Fibroblast of skin of scalp (primary cell): ENCODE measurements at places on chromosomes 13 and 19.
A peak's percentile ranks its signal among the peaks of the same experiment; 100 is the strongest.

- DNase-seq: no peak
Measured at GRCh38 chr19:52659013-52659412, 20.9 kb upstream of the ZNF83 start.

- peak; percentile 27 for DNase-seq
Measured at GRCh38 chr13:109331898-109332297, 454.5 kb downstream of the IRS2 start.

DNA sequence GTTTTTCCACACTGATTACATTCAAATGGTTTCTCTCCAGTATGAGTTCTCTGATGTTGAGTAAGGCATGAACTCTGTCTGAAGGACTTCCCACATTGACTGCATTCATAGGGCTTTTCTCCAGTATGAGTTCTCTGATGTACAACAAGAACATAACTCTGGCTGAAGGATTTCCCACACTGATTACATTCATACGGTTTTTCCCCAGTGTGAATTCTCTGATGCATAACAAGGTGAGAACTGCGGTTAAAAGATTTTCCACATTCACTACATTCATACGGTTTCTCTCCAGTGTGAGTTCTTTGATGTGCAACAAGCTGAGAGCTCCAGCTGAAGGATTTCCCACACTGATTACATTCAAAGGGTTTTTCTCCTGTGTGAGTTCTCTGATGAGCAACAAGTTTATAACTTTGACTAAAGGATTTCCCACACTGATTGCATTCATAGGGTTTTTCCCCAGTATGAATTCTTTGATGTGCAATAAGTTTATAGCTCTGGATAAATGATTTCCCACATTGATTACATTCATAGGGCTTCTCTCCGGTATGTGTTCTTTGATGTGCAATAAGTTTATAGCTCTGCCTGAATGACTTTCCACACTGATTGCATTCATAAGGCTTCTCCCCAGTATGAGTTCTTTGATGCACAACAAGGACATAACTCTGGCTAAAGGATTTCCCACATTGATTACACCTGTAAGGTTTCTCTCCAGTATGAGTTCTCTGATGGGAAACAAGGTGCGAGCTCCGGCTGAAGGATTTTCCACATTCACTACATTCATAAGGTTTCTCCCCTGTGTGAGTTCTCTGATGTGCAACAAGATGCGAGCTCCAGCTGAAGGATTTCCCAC, 23.5 kb downstream of the ZNF180 start:
- peak; percentile 9 for DNase-seq

GRCh38 chr19:18321734-18322102, 1.2 kb downstream of the LSM4 start:
- DNase-seq: no peak

DNA sequence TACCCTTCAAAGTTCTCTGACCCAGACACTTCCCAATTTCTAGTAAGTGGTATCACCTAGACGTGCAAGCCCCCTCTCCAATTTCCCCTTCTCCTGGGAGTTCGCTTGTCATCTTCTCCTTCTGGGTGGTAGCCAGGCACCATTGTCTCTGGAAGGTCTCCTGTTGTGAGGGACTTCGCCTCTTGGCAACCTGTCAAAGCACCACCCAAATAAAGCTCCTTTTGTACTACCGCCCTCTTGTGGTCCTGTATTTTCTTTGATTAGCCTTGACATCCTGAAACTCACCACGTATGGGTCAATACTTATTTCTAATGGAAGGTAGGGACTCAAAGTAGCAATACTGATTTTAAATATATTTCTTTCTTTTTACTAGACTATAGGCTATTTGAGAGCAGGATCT, 8.2 kb downstream of the GPC5 start:
- peak; percentile 49 for DNase-seq

DNA sequence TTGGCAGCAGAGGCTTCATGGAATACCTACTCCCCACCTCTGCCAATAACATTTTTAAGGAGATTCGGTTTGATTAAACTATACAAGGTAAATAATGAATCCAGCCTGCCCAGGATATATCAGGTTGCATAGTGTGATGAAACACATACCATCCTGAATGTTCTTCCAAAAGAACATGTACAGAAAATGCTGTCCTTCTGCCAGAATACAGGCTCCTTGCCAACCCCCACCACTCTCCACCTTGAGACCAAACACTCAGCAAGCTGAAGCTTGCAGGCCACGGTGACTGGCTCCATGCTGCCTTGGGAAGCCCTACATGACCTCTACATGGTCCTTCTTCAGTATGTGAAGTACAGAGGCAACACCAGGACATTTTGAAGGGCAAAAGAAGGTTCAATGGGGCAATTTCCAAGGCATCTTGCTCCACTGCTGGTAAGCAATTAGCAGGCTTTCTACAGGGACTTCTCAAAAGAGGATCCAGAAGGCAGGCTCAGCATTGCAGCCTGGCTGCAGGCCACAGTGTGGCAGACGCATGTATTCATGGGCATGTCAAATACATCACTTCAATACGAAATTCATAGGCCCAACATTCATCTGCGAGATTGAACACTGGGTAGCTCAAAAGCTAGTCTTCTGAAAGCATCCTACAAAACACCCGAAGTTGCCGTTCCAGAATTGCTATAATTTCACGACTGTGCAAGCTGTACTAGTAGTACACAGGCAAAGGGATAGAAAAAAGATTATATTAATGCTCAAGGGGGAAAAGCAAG, 62.4 kb upstream of the SERP2 start:
- DNase-seq: no peak

GRCh38 chr13:30711375-30711774, 24.0 kb upstream of the ALOX5AP start:
- DNase-seq: peak; percentile 18

DNA sequence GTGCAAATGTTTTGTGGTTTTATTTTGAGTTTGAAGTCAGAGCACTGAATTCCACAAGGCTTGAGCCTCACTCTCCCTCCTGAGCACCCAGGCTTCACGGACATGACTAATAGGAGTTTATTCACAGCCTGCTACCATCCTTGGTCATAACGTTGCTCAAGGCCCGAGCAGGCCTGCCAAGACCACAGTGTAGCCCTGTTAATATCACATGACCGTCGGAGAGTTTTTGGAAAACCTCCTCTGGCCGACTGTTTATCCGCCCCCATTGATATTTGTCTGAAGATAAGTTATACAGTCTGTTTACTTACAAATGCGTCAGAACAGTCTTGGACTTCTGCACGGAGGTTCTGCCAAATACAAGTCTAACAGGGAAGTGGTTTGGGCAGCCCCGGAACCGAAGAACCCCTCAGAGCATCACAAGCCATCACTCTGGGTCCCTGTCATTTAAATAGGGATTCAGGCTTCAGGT, 89.9 kb downstream of the COL4A2 start:
- peak; percentile 99 for DNase-seq

DNA sequence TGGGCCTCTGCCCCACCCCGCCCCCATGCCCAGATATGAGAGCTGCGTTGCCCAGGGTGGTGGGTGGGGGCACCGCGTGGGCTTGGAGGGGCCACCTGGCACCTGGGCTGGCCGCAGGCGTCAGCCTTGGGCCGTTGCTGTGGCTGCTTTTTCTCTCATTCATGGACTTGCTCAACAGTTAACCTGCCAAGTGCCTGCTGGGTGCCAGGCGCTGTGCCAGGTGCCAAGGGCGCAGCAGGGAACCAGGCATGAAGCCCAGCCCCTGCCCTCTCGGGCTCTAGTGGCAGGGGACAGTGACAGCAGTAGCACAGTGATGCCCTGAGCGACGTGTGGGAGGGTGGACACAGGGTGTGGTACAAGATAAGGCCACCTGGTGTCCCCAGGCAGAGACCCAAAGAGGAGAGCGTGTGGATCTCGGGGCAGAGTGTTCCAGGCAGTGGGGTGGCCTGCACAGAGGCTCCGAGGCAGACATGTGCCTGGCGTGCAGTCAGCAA, 28.1 kb downstream of the DHX34 start:
- DNase-seq: no peak

DNA sequence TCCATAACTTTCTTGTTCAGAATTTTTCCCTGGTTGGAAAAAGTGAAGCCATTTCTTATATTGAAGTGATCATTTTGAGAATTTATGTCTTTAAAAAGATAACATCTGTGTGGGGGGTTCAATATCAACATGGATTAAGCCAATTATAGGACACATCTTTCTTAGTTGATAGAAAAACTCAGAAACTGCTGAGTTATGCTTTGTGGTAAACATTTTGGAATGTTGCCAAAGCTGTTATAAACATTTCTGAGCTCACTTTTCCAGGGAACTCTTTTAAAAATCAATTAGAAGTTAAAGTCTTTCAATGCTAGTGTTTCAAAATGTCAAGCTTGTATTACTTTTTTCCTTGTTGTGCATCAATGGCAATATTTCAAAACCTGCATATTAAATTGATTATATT, 248.8 kb downstream of the DACH1 start:
- DNase-seq: peak; percentile 4

GRCh38 chr13:64758521-64759244, 2471.5 kb downstream of the PCDH9 start:
- DNase-seq: no peak

DNA sequence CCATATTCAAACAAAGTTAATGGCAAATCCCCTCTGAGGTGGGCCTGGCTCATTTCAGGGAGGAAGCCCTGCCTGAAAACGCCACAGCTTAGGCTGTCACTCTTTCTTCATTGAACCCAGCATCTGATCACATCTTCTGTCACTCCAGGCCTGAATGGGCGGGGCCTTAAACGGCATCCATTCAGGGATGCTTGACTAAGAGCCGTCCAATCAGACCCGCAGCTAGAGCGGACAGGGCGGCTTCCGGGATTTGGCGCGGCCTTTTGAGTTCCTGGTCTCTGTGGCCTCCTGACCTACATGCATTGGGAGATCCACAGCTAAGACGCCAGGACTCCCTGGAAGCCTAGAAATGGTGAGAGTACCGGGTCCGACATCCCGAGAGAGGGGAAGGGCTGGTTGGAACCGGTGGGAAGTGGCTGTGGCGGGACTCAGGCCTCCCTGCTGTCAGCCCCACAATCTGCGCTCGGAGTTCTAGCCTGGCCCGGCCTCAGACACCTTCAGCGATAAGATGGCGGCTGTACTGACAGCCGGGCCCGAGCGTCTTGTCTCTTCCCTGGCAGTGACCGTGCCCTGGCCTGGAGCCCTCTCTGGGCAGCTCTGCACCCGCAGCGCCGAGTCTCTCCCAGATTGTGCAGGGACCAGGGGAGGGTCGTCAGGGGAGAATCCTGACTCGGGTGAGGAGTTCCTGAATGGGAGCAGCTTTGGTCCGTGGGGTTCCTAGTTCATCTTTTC, at the start of gene ZNF723:
Gene ZNF723 (plus strand): TSS at position 261 of the 732 bp plus-strand sequence. CDS start 89 bp downstream, at position 350.
- DNase-seq: no peak

DNA sequence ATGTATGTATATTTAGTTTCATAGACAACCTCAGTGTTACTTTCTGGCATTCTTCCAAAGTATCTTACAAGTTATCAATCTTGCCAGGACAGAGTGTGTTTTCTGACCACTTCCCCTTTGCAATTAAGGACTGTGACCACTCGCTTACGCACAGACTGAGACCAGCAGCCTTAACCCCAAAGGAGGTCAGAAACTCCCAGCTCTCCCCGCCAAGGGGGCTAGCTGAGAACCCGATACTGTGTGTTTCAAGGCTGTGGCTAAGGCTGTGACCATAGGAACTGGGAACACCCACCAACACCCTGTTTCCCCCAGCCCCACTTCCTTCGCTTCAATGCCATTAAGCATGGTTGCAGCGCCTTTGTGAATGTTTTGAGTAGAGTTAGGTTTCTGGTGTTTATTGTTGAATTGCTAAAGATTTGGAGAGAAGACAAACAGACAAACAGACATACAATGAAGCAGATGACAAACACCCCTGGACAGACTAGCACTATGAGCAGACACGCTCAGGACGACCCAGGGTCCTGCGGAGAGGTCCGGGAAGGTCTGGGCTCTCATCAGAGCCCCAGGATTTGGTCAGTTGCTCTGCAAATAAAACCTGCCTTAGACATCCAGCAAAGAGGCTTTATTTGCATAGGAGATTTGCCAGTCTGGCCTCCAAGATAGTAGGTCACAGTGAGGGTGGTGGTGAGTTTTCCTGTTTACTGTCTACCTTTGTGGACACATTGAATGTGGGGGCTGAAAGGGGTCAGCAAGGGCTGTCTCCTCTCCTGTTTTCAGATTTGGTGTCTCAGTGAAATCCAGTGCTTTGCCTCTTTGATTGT, 25.0 kb upstream of the TNFSF11 start:
- DNase-seq: no peak

DNA sequence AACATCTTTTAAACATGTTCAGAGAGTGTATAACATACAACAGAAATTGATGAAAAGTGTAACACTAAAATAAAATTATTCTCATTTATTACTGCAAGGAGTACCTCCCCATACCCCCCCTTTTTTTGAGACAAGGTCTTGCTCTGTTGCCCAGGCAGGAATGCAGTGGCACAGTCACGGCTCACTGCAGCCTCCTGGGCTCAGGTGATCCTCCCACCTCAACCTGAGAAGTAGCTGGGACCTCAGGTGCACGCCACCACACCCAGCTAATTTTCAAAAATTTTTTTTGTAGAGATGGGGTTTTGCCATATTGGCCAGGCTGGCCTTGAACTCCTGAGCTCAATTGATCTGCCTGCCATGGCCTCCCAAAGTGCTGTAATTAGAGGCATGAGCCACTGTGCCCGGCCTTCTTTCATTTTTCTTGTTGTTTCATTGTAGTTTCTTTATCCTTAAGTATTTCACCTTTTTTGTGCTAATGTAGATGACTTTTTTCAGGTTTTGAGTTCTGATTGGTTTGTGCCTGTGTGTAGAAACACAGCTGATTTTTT, 28.3 kb downstream of the GATAD2A start:
- no peak for DNase-seq

DNA sequence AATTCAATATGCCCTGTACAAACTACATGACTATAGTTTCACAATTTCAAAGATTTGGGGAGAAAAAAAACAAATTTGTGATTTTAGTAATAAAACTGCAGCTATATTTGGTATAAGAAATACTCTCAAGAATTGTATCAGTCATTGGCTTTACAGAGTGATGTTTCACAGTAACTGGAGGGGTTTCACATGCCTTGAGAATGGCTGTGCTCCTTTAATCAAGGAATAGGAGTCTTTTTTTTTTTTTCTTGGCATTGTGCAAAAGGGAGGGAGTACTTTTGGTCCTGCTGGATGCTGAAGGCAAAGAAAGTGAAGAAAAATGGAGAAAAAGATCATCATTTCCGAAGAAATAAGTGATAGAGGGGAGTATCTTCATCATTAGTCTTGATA, 6.8 kb downstream of the ZNF507 start:
- no peak for DNase-seq

DNA sequence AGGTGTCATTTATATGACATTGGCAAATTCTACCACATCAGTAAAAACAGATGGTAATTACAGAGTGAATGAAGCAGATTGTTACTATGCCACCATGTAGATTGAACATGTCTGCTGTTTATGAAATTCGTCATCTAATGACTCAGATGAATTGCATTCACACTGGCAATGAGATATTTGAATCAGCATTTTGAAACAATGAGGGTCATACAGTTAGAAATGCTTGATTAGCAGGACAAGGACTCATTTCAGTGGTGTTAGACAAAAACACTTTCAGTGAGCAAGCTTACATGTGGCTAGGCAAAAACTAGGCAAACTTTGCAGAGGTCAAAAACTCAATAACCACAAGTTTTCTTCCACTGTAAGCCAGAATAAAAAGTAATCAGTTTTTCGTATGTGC, 1165.0 kb downstream of the SLITRK1 start:
- DNase-seq: peak; percentile 81

GRCh38 chr19:42038666-42039065, 31.3 kb downstream of the GRIK5 start:
- DNase-seq: no peak
